NCI-H1105 (cell line): ENCODE measurements at places on chromosomes 5 and 9.

DNA sequence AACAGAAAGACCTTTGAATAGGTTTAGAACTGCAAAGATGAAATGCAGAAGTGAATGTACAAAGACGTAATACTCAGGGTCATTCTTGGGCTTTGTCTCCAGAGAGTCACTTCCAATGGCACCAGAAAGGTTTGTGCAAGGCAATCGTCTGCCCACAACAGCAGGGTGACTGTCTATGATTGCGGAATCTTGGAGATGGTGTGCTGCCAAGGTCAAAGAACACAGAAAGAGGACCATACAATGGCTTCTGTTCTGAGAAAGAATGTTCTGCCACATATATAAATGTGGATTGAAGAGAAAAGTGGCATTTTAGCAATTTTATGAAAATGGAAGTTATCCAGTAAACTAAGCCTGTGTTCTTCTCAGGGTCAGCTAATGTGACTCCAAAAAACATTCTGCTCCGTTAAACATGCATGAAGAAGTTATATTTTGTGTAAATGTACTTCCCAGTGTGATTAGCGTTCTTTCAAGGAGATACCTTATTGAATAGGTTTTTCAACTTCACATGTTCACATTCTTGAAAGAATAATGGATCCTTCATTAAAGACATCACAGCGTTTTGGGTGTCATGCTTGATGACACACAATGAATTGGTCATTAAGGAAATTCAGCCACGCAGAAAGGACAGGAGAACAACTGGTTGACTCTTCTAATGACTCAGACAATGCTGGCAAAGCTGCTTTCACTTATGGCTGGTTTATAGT, 73.4 kb upstream of the CDH6 start:
- DNase-seq: no peak

DNA sequence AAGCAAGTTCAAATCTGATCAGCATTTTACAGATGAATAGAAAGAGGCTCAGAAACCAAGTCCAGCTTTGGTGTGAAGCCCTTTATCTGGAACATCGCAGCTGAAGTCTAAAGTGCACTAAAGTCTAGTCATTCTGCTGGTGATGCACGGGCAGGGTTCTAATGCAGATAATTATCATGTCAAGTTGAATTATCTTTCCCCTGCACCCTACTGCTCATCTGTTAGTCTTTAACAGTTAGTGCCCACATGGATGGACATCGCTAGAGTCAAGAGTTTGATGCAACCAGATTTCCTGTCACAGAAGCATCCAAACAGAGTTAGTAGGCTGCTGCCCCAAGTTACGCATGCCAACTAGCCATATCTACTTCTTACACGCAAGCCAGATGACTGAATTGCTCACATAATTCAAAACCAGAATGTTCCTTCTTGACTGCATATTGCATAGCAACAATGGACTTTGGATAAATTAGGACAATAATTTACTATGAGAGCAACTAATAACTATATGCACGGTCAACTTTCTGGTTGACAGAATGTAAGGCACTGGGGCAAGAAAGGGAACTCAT, 1.6 kb upstream of the TOMM5 start:
- DNase-seq: no peak

DNA sequence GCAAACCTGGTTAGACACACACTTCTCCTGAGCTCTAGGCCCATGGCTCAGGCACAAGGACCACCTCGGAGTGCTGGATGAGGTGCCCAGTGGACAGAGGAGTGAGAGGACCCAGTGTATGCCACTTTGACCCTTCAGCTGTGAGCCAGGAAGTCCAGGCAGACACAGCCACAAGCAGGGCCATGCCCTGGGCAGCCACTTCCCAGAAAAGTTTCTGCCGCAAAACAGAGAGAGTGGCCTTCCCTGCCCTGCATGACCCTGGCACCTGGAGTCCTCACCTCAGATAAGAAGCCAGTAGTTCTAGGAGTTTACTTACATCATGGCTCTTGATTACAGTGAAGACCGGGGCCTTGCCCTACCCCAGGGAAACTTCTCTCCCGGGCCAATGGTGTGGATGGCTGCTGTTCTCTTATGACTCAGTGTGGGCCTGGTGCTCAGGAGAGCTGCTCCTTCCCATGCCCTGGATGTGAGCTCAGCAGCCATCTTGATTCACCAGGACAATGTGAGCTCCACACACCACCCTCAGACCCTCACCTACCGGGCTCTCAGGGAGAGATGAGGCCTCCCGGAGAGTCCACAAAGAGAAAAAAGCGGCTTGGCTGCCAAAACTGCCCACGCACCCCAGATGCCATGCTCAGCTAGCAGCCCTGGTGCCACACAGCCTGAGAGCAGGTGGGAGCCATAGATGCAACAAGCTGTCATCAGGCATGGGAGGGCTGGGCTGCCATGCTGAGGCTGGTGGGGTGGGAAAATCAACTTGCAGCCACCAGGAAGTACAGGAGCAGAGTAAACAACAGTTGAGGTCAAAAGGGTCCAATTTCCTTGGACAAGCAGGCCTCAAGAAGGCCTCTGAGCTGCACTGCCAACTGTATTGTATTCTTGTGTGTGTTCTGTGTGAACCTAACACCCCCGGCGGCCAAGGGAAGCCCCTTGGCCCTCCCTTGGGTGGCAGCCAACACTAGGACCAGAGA, 11.7 kb upstream of the IRF1 start:
- DNase-seq: no peak

GRCh38 chr9:38282756-38283155, 109.7 kb upstream of the ALDH1B1 start:
- no peak for DNase-seq

GRCh38 chr5:172616730-172617129, 24.3 kb upstream of the NEURL1B start:
- DNase-seq: no peak

GRCh38 chr9:38408719-38409118, 15.5 kb downstream of the IGFBPL1 start:
- DNase-seq: no peak

GRCh38 chr9:35771075-35771433, 17.0 kb upstream of the MSMP start:
- DNase-seq: no peak

DNA sequence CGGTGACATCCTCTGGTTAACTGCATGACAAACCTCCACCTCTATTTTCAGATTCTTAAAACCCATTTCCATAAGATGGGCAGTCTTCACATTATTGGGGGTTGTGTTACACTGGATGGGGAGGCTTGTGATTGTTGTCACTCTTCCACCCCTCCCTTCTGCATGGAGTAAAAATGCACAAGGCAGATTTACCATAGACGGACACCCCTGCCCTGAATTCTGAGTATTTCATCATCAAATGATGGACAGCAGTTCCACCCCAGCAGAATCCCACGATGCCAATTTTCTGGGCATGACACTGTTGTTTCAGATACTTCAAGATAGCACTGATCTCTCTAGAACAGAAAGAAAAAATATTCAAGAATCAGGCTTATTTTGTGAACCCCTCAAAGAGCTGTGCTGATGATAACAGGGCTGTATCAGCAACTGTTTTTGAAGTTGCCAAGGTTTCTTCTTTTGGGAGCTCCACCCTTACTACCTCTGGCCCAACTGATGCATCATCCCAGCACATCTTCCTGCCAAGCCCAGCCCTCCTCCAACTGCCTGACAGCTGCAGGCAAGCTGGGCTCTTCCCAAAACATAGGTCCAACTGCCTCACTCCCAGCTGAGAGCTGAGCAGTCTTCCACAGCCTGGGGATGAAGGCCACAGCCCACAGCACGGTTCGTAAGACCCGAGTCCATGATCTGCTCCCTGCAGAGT, 21.4 kb downstream of the CMBL start:
- DNase-seq: no peak

DNA sequence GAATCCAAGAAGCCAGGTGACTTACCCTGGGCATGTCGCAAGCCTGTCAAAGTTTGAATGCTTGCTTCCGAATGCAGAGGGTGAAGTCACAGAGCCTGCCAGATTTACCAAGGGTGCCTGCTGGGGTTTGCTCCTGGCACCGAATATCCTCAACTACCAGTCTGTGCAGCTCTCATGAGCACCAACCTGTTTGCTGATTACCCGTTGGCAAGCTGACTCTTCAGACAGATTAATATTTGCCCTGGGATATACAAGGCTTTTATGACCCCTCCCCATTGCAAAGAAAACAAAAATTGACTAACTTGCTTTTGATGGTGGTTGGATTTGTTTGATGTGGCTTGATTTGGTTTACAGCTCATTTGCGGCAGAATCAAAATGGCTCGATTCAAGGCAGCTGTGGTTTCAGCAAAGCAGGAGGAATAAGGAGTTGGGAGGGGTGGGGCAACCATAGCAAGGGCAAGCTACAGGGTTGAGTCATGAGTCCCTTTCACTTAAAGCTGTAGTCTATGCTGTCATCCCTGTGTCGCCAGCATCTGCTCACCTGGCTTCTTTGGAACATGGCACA, 82.3 kb upstream of the AGXT2 start:
- DNase-seq: no peak

DNA sequence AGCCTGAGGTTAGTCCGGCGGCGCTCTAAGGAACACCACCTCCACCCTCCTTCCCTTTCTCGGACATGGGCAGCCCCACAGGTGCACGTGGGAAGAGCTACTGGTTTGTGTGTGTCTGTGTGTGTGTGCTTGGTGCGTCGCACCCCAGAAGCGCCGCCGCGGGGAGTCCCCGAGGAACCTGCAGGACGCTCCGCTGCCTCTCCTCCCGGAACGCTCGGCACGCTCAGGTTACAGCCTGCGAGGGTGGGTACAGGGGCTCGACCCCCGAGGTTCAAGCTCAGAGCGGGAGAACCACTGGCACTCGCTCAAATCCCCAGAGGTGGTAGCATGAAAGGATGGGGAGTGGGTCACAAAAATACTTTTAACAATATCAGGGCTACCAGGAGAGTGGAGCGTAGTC, 2.0 kb downstream of the ASTN2 start:
- peak; percentile 28 for DNase-seq

DNA sequence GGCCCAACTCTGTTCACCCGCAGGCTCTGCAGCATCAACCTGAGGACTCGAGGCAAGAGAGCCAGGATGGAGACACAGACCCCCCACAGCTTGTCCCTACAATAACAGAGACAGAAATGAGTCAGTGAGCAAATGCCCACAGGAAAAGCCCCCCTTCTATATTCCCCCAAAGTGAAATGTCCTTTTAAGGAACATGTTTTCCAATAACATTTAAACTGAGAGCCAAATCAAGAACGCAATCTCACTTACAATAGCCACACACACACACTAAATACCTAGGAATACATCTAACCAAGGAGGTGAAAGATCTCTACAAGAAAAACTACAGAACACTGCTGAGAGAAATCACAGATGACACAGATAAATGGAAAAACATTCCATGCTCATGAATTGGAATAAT, 49.0 kb downstream of the TEX10 start:
- DNase-seq: no peak

GRCh38 chr5:87002485-87002884, 265.2 kb upstream of the RASA1 start:
- no peak for DNase-seq

GRCh38 chr5:32720300-32720699, 9.2 kb downstream of the NPR3 start:
- DNase-seq: no peak

GRCh38 chr5:89936576-89936975, 473.0 kb downstream of the CETN3 start:
- no peak for DNase-seq

DNA sequence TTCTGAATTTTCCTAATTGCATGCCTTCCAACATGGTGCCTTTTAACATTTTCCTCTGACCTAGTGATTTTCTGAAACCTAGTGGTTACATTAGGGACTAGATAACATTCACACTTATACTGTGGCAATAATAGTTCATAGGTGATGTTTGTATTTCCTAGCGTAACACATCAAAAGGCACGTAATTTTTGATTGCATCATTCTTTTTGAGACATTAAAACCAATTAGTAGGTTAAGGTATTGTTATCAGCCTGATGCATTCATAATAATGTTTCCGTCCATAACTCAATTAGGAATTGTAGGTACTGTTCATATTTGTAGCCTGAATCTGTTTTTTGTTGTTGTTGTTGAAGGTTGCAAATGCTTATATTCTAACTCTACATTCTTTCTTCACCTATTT, 192.4 kb downstream of the ANXA1 start:
- no peak for DNase-seq

GRCh38 chr5:135487839-135488514, 35.8 kb upstream of the TIFAB start:
- DNase-seq: no peak

DNA sequence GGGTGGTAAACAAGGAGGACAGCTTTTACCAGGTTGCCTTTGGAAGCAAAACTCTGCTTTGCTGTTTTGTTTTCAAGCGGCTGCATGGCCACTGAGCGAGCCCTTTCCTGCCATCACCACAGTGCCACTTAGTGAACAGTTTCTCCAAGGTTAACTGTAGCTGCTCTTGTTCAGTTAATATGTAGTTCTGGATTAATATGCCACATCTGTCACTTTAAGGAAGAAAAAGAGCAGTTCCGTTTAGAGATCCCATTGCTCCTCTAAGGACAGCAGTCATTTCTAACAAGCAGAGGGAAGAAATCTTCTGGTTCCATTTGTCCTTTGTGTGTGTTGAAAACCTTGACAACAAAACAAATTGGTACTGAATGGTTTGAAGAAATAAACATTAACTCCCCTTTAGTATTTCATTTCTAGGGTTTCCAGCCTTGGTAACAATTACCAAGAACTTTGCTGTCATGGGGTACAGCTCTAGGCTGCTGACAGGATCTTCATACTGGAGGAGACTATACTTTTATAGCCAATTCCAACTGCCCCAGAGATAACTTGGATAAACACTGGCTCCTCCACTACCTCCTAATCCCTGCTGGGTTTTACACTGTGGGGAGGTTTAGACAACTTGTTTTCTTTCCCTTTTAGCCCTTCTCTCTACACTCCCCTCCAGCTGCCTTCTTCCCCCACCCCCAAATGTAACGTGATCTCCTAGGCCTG, 10.3 kb upstream of the ABL1 start:
- DNase-seq: no peak

DNA sequence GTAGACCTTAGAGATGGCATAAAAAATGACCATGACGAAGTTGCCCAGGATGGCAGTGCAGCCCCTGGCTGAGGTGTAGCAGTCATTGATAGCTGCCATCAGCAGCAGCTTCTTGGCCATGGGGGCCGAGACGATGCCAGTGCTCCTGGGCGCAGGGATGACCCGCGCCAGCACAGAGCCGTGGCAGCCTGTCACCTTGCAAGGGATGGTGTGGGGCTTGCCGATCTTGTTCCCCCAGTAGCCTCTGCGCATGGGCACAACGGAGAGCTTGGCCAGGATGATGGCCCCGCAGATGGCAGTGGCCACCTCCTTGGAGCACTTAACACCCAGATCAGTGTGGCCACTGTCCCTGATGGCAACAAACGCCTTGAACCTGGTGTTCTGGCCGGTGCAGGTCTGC, 2.1 kb upstream of the PGGT1B start:
- no peak for DNase-seq
